ENCODE measurements at places on chromosomes 4 and X.

DNA sequence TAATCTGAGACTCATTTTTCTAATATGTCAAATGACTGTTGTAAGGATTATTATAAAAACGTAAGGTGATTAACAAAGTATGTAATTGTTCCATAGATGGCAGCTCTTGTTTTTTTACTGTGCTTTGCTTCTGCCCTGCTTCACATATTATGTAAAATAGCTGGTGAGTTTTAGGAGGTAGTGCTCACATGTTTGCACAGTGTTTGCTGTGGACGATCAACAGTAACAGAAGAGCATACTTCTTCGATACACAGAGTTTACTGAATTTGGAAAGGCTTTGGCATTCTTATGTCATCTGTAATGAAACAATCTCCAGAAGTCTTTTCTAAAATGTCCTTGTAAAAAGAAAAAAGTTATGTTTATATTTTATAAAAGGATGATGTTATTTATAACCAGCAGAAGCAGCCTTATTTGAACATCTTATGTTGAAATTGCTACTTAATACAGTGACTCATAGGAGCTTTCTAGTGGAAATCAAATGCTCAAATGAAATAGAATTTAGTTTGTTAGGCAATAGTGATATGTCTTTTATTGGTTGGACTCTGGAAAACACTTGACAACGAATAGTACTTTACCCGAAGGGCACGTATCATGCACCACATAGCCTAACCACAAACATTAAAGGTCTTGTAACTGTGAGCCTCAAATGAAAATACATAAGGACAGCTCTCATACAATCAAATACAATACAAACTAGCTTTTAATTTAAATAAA, 1.9 kb upstream of the MTTP start:
- DNase-seq: no peak

- peak; percentile 10 for DNase-seq
Measured at GRCh38 chrX:51641421-51642021, 22.8 kb upstream of the CENPVL3 start.

DNA sequence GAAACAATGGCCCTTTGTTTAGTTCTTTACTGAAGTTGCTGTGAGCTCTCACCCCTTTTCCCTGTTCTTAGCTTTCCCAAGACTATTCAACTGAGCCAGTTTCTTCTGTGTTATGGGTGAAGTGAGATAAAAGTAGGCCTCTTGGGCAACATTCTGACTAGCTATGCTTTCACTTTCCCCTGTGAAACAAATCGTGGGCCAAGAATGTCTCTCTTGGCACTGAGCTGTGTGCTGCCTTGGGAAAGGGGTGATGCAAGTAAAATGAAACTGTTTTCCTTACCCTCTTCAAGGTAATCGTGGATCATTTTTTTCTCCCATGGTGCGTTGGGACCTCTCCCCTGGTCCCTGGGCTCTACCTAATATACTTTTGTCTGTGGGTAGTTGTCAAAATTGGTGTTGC, 653.9 kb upstream of the MAGEB2 start:
- no peak for DNase-seq

- DNase-seq: no peak
Measured at GRCh38 chrX:65926095-65927019, 113.5 kb downstream of the VSIG4 start.
